ENCODE measurements at places on chromosomes 5 and 9. TPM values are rescaled to one million over a fixed set of nuclear protein-coding genes. Genes with fewer than 3 reads are reported as not detected.

DNA sequence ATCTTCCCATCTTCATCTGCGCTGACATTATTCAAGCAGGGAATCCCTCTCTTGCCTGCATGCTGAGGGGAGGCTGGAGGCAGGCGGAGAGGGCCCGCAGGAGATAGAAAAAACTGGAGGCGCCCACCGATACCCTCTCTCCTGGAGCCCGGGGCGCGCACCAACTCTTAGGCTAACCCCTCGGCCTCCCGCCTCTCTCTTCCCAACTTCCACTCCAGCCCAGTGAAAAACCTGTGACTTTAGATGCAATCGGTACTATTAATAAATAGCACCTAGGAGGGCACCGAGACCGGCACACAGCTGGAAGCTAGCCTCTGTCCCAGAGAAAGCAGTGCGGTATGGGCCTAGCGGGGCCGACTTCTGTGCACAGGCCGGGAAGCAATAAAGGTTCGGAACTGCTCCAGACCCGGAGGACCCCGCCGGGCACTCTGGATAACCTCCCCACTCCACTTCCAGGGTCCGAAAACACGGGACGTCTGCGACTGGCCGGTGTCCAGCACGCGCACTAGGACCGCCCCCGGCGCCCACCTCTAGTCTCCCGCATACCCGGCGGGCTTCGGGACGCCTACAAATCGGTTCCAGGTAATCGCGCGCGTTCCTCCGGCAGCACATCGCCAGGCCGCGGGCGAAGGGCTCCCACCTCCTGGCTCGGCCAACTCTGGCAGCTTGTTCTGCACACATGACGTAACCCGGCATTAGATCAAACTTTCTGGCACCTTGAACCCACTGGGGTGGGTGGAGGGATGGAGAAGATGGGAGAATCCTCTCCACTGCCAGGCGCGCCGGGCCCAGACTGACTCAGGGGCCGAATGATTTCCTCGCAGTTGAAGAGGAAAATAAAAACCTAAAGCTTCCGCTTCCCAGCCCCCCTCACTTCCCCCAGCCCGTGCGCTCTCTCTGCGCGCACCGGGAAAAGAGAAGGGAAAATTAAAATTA, 1.4 kb downstream of the EFNA5 start:
- DNase-seq, result peak; percentile 8

GRCh38 chr5:69451941-69452647, 37.2 kb downstream of the MARVELD2 start:
- DNase-seq, result no peak

DNA sequence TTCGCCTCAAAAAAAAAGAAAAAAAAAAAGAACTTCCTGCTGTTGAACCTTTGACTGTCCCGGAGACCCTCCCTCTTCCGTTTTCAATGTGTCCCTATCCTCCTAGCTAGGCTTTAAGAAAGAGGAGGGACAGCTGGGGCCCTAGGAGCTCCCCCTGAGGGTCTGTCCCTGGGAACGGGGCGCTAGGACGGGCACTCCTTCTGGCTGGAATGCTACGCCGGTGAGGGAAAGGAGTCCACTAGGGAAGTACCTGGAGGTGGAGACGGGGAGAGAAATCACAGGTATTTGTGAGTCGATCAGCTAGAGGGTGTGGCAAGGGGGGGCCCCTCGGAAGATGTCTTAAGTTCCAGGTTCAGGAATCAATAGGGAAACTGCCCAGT, 4.6 kb downstream of the SIT1 start:
- no peak for DNase-seq

GRCh38 chr5:109700516-109701153, 10.9 kb downstream of the MAN2A1 start:
- DNase-seq, result no peak

- DNase-seq, result no peak
Observed at GRCh38 chr5:117829646-117830045, 1158.7 kb downstream of the DTWD2 start.

DNA sequence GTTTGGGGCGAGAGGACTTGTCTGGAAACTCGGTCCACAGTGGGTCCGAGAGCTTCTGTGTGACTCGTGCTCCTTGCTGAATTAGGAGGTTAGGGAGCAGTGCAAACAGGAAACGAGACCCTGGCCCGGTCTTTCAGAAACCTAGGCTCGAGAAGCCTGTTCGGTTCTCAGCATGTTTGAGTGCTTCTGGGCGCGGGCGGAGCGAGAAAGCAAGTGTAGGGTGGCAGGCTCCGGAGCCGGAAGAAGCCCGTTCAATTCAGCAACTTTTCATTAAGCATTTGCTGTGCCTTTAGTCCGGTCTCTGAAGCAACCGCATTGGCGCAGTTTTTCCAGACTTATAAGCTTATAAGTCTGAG, 547 bp downstream of the CLTA start:
- peak; percentile 62 for DNase-seq

- no peak for DNase-seq
Observed at GRCh38 chr5:58046371-58046770, 413.5 kb downstream of the PLK2 start.

GRCh38 chr5:151896031-151896691, 28.5 kb downstream of the GLRA1 start:
- DNase-seq, result no peak

DNA sequence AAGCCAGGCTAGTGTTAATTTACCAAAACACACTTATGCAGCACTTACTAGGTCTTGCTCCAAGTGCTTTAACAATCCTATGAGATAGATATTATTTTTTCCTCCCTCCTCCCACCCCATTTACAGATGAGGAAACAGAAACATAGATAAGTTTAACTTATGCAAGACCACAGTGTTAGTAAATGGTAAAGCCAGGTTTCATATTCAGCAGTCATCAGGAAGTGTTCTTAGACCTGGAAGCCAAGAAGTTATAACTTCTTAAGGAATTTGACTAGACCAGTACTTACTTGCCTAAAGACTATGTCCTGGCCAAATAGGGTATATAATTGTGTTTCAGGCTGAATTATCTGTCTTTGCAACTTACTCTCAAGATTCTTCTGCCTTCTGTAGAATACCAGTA, 15.9 kb downstream of the ABHD17B start:
- DNase-seq, result no peak

DNA sequence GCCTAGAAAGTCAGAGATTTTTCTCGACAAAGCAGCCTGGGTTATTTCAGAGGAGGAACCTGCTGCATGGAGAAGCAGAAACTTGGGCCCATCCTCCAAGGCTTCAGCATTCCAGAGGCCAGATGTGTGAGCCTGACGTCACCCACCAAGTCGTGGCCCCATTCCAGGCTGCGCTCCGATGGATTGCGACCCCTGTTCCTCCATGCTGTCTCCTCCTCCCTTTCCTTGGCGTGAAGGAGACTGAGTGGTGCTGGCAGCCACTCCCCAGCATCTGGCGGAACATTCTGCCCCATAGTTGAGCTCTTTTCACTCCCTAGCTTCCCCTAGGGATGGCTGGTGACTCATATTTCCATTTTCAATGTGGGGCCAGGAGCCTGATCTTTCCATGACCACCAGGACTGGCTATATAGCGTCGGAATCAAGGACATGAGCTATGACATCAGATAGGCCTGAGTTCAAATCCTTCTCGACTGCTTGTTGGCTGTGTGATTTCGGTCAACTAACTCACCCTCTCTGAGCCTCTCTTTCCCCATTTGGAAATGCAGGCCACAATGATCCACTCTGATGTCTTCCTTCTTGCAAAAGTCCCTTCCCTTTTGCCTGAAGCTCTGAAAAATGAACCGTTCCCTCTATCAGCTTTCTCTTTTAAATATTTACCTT, 24.5 kb upstream of the DUSP1 start:
- DNase-seq, result no peak

GRCh38 chr5:159021901-159022556, 77.7 kb downstream of the EBF1 start:
- DNase-seq, result no peak

GRCh38 chr5:106134549-106134948, 1536.2 kb downstream of the EFNA5 start:
- no peak for DNase-seq

GRCh38 chr9:95130484-95130883, 187.0 kb downstream of the FANCC start:
- no peak for DNase-seq

DNA sequence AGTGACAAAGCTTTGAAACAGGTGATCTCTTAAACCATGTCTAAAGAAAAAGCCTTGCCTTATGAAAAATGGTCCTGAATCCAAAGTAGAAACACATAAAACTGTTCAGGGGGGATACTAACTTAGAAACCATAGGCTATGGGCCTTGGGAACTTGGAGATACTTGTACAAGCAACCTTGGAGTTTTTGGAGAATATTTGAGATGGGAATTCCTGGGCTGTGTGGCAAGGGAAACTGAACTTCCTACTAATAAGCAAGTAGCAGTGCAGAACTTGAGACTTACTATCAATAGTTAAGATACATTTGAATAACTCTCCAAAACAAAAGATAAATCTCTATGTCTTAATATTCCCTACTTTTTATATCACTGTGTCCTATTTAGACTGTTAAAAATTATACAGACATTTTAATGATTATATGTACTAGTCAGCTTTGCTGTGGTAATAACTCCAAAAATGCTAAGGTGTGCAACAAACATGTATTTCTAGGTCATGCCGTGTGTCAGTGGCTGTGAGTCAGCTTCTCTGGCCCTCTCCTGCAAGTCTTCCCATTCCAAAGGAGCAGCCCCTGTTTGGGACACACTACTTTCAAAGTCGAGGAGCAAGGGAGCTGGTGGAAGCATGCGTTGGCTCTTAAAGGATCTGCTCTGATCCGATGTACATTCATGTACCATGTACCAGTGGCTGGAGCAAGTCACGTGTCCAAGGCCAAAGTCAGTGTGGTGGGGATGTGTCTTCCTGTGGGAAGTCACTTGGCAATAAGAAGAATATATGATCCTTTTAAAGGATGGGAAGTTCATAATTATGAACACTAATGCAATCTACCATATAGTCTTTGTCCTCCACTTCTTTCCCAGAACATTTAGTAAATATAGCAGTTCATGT, 39.6 kb downstream of the SNX30 start:
- DNase-seq, result no peak

DNA sequence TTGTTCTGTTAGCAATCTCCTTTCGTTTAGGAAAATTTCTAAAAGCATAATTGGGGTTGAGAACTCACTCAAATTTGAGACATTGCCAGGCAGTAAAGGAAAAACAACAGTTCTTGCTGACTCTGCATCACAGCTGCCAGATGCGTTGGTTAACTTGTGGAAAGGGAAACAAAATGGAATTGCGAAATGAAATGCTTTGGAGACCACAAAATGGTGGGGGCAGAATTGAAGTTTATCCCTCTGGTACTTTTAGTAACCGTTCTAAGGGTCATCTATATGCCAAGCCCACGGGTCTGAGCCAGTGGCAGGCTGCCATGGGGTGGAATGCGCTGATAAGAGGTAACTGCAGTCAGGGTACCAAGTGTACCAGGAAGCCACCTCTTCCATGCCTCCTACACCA, 28.6 kb upstream of the SELENOP start:
- no peak for DNase-seq

GRCh38 chr5:31453522-31453921, 78.4 kb downstream of the DROSHA start:
- no peak for DNase-seq

GRCh38 chr5:60597572-60598320, 102.2 kb downstream of the DEPDC1B start:
- DNase-seq, result peak; percentile 23

GRCh38 chr5:123882965-123883345, 371.0 kb downstream of the CSNK1G3 start:
- no peak for DNase-seq

- no peak for DNase-seq
Observed at GRCh38 chr5:157388111-157388710, 71.8 kb upstream of the NIPAL4 start.

- no peak for DNase-seq
Observed at GRCh38 chr5:160064995-160065614, 54.1 kb downstream of the PWWP2A start.

- DNase-seq, result no peak
Observed at GRCh38 chr9:7640231-7640630, 159.3 kb downstream of the DMAC1 start.

GRCh38 chr5:143796753-143797152, 15.2 kb upstream of the HMHB1 start:
- DNase-seq, result no peak

- DNase-seq, result no peak
Observed at GRCh38 chr5:154088801-154089200, 50.0 kb downstream of the MFAP3 start.

- no peak for DNase-seq
Observed at GRCh38 chr5:132205385-132206125, 22.1 kb downstream of the P4HA2 start.

Gene ROPN1L
- total RNA-seq, result not detected

Gene CD74
- total RNA-seq, result 282 TPM

Gene CER1
- total RNA-seq, result not detected

Gene CNTNAP3
- not detected for total RNA-seq

Gene ATP10B
- total RNA-seq, result not detected

Gene NR4A3
- total RNA-seq, result 113 TPM

Gene IRX2
- not detected for total RNA-seq

Gene NMUR2
- total RNA-seq, result not detected

Gene MAMDC2
- not detected for total RNA-seq

Gene SH3TC2
- total RNA-seq, result not detected

Gene HAND1
- total RNA-seq, result not detected

Gene DIMT1
- 51.3 TPM for total RNA-seq

Gene UBE2D2
- 253 TPM for total RNA-seq

Gene RPL12
- 2,353 TPM for total RNA-seq

Gene TRPM3
- total RNA-seq, result not detected

Gene LAMC3
- 0.09 TPM for total RNA-seq

Data from activated CD8-positive, alpha-beta T cell treated with anti-CD3 and anti-CD28 coated beads for 36 hours (primary cell).